ENCODE measurements at places on chromosomes 5 and 9.

DNA sequence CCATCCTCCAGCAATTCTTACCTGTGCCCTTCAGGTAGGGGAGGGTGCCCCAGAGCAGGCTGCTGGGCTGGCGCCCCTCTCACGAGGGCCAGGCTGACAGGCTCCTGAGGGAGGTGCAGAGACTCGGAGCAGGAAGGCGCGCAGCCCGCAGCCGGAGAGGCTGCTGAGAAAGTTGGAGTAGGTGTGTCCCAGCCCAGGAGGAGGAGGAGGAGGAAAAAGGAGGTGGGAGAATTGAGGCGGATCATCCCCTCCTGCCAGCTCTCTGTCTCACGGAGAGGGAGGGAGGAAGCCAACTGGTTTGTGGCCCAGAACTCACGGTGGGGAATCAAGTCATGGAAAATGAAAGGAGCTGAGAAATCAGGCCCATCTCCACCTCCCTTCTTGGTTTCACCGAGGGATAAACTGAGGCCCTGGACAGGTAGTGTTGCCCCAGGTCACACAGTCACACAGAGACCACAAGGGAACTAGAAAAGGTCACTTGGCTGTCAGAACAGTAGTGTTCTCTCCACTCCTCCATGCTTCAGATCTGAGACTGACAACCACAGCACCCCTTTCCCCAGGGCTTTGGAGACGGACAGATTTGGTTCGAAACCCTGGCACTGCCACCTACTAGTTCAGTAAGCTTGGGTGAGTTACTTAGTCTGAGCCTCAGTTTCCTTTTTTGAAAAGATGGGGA lies at the start of gene FAT2:
TSS of gene FAT2 (minus strand) at position 188 of the 676 bp plus-strand sequence. CDS start 22,400 bp downstream, outside the sequence.
- no peak for DNase-seq

DNA sequence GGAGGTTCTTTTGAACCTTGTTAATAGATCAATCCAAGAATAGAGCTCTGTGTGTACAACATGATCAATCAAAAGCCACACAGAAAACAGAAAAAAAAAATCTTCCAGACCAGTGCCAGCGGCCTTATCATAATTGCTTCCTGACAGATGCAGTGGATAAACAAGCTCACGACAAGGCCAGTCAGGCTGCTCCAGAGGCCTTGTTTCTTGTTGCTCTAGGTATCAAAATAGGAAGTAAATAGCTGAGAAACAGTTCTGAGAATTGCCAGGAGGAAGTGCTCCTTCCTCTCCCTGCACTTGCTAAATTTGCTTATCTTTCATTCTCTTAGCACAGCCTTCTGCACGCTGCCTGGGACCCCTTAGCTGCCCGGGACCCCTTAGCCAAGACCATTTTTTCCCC lies 199.0 kb upstream of the TARS1 start:
- no peak for DNase-seq

GRCh38 chr9:119781886-119782285 lies 412.7 kb upstream of the BRINP1 start:
- no peak for DNase-seq

DNA sequence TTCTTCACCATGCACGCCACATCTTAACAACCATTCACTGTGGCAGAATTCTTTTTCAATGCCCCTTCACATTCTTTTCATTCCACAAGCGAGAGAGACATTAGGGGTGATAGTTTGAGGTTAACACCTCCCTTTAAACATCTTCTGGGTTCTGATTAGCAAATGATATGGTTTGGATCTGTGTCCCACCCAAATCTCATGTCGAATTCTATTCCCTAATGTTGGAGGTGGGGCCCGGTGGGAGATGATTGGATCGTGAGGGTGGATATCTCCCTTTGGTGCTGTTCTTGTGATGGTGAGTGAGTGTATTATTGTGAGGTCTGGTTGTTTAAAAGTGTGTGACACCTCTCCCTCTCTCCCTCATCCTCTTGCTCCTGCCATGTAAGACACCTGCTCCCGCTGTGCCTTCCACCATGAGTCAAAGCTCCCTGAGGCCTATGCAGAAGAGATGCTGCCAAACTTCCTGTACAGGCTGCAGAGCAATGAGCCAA lies 46.1 kb upstream of the RAI14 start:
- no peak for DNase-seq

DNA sequence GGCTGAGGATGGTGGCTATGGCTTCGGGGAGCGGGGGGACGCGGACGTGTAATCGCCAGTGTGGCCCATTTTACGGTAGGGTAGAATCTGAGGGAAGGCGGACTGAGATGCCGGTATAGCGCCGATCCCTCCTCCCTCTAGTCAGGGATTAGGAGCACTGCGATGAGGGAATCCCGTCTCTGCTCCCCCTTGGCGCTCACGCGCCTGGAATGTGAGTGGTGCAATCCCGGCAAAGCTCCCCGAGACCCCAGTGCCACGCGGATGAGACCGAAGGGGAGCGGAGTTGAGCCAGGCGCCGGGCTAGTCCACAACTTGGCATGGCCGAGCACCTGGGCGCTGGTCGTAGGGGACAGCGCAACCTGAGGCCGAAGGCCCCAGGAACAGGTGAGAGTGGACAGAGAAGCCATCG lies 2.2 kb downstream of the NPR3 start:
- DNase-seq: no peak

DNA sequence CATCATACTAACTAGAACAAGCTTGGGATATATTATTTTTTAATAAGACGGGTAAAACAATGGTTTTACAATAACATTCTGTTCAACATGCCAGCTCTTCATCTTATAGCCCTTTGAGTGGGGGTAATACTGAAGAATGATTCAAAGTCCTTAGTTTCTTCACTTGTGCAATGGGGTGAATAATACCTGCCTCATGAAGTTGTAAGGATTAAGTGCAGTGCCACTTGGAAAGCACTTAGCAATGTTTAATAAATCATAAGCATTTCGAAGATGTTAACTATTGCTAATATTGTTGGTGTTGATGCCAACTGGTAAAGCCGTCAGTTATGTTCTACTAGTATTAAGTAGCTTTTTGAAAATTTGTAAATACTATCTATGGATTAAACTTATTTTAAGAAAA lies 38.0 kb downstream of the TNPO1 start:
- no peak for DNase-seq

DNA sequence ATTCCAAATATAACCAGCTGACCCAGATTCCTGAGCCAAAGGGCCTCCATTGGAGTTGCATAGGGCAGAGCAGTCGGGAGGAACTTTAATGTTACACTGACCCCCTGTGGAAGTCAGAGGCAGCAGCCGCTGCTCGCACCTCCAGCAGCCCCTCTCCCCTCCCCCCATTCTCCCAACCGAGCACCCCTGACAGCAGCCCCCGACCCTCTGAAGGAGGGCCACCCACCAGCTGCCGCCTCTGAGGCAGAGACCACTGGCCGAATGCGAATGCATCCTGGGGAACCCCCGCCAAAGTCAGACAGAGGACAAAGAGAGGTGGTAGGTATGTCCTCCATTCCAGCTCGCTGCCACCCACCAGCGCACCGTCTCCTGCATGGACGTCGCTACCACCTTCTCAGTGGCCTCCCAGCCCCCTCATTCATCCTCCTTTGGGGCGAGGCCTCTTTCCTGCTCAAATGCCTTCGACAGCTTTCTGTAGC lies 231.0 kb downstream of the CDK5RAP2 start:
- no peak for DNase-seq

Measured in stimulated activated CD4-positive, alpha-beta T cell treated with anti-CD3 and anti-CD28 coated beads, Interleukin-4, amount 100 ng/mL, for 1 hour (primary cell).